RPMI8226 (cell line): ENCODE measurements at places on chromosomes 7 and 10.

- DNase-seq, result no peak
Observed at GRCh38 chr10:116733566-116733965, 8.8 kb downstream of the HSPA12A start.

DNA sequence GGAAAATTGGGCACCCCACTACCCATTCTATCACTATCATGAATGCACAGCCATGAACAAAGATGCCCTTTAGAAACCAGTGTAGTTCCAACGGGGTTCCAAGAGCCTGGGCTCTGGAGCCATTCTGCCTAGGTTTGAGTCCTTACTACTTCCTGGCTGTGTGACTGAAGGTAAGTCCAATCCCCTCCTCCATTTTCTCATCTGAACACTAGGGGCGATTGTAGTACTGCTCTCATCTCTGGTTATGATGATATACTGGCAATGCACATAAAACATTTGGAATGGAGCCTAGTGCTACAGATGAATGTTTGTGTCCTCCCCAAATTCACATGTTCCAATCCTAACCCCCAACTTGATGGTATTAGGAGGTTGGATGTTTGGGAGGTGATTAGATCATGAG is 28.1 kb upstream of the CDH23 start:
- DNase-seq, result peak; percentile 11

GRCh38 chr7:110142939-110143526 is 947.9 kb upstream of the LRRN3 start:
- no peak for DNase-seq

GRCh38 chr7:137147338-137147720 is 196.2 kb downstream of the PTN start:
- no peak for DNase-seq

- DNase-seq, result no peak
Observed at GRCh38 chr10:132776821-132777220, 9.1 kb downstream of the NKX6-2 start.

DNA sequence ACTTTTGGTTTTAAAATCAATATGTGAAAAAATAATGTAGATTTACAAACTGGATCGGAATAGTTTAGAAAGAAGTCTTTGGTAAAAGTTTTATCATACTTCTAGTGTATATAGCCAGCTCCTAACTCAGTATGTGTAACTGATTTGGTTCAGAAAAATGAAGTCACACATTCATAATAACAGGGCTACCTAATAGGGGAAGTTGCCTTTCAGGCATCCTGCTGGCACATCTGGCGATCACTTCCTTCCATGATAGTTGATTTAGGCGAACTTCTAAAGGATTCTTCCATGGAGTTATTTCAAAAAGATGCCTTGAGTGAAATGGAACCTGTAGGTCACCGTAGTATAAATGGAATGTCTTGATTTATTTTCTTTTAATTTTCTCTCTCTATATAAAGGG is 69.1 kb downstream of the SHH start:
- no peak for DNase-seq

GRCh38 chr7:42852531-42852930 is 59.3 kb downstream of the C7orf25 start:
- DNase-seq, result no peak

GRCh38 chr7:114405427-114405826 is 9.2 kb upstream of the FOXP2 start:
- no peak for DNase-seq

DNA sequence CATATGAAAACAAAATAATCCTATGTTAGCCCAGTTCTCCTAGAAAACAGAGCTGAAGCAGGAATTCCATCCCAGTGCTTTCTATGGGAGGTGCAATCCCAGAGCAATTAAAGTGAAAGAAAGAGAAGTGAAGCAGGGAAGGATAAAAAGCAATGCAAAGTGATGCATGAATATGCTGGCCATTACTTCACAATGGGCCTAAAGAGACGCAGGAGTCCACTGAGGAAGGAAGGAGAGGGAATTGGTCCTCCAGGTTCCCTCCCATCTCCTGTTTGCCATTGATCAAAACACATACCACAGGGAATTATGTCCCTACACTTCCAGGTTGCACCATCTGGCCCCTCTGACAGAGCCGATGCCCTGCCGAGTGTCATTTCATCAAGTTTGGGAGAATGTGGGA is 392.2 kb upstream of the NFE2L3 start:
- DNase-seq, result no peak

- no peak for DNase-seq
Observed at GRCh38 chr10:14382022-14382421, 51.3 kb upstream of the FRMD4A start.

GRCh38 chr7:138663725-138664710 is 37.1 kb downstream of the SVOPL start:
- DNase-seq, result no peak

- no peak for DNase-seq
Observed at GRCh38 chr10:27390681-27391080, 113.4 kb upstream of the RAB18 start.

GRCh38 chr7:77327067-77327931 is 88.8 kb downstream of the GSAP start:
- no peak for DNase-seq

- DNase-seq, result no peak
Observed at GRCh38 chr7:150586785-150587152, 19.6 kb downstream of the GIMAP4 start.

GRCh38 chr7:101426303-101427011 is 63.8 kb downstream of the COL26A1 start:
- no peak for DNase-seq

DNA sequence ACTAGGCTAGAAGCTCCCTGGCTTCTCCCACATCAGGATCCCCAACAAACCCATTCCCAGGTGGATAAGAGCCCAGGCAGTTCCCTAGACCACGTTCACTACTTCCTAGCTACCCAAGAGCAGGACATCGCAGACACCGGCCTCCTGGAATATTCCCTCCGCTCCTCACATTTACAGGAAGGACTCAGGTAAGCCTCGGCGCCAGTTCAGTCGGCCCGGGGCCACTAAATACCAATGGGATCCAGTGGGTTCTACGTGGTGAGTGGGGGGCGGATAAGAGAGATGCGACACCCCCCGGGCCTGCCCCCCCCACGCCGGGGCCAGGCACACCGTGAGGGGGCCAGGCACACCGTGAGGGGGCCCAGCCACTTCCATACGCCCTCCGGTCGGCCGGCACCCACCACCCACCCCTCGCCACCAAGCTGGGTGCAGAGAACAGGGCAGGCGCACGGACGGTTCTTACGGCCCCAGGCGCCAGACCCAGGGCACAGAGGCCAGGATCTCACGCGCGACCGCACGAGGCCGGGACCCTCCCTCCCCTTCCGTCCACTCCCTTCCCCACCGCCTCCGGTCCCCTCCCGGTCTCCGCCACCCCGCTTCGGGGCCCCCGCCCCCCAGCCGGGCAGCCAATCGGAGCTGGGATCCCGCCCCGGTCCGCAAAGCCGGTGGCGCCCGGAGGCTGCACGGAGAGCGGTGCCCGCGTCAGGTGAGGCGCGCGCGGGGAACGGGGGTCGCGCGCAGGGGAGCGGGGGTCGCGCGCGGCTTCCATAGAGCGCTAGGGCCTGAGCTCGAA is at the start of gene BLVRA:
Gene BLVRA (plus strand): TSS at position 652 of the 793 bp plus-strand sequence. CDS start 12,479 bp downstream, outside the sequence.
- DNase-seq, result peak; percentile 81

- no peak for DNase-seq
Observed at GRCh38 chr7:37815671-37816371, 32.6 kb upstream of the NME8 start.

- DNase-seq, result no peak
Observed at GRCh38 chr10:22795546-22795945, 81.2 kb upstream of the PIP4K2A start.

GRCh38 chr10:22436893-22437619 is 91.8 kb downstream of the SPAG6 start:
- DNase-seq, result peak; percentile 76

DNA sequence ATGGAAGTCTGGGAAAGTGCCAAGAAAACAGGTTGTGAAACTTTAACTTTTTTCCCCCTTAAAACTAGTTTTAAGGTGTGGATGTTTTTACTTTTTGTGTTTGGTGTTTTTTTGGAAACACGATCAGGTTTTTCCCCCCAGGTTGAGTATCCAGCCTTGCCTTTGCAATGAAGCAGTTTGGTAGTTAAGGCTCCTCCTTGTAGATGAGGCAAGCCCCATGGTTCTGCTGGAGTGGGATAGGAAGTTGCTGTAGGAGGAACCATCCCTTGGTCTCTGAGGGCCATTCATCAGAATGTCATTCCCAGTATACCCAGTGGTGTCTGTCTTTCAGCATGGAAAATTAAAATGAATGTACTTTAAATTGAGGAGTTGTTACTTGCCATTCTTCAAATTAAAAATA is 2.7 kb downstream of the CUL1 start:
- DNase-seq, result no peak

GRCh38 chr7:55545496-55545895 is 26.8 kb downstream of the VOPP1 start:
- DNase-seq, result no peak

GRCh38 chr7:156334636-156335035 is 305.9 kb upstream of the RNF32 start:
- DNase-seq, result no peak

DNA sequence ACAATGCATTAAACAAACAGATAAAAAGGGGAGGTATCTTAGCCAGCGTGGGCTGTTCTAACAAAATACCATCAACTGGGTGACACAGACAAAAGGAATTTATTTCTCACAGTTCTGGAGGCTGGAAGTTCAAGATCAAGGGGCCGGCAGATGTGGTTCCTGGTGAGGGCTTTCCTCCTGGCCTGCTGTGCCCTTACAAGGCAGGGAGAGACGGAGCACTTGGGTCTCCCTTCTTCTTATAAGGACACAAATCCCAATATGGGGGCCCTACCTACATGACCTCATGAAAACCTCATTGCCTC is 281.6 kb upstream of the KLF14 start:
- DNase-seq, result no peak

GRCh38 chr10:8056871-8057331 is 2.4 kb downstream of the GATA3 start:
- no peak for DNase-seq

- DNase-seq, result no peak
Observed at GRCh38 chr10:11594589-11595394, 16.7 kb downstream of the USP6NL start.

GRCh38 chr10:80739328-80739727 is 201.6 kb downstream of the SH2D4B start:
- DNase-seq, result no peak

DNA sequence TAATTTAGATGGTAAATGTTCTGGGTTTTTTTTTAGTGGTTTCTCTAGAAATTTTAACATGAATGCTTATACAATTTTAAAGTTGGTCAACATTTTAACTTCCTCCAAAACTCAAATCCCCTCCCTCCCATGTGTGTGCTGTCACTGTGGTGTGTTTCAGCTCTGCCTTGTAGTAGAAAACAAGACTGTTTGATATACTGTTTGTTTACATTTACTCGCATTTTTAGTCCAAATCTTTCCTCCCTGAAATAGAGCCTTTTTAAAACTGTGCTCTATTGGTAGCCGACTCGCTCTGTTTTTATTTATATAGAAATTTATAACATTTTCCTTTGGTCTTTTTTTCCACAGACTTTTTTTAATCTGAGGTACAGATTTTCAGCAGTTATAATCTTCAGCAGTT is 19.3 kb downstream of the PROSER2 start:
- no peak for DNase-seq

- no peak for DNase-seq
Observed at GRCh38 chr7:23062452-23062851, 43.1 kb upstream of the KLHL7 start.

GRCh38 chr10:72315611-72316385 is 38.9 kb downstream of the DNAJB12 start:
- peak; percentile 25 for DNase-seq

DNA sequence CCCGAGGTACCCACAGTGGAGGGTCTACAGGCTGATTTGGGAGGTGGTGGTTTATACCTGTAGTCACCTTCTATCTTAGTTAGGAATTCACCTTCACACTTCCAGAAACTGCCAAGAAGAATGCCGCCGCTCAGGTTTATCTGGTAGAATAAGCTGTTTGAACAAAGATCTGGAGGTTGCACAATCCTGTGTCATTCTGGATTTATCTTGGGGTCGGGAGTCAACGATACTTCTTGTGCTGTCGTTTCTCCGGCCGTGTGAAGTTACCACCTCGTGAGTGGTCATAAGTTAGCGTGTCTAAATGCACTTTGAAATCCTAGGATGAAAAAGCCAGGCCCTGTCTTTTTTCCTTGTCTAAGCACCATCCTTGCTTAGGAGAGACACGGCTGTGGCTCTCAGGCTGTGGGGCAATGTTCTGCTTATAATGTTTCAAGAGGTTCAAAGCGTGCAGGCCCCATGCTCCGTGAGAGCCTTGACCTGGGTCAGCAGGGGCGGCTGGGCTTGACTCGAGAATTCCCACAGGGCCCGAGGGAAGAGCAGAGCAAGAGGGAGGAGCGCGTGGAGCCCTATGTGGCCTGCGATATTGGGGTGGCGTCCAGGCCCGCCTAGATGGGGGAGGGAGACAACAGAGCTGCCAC is 35.5 kb downstream of the GRIFIN start:
- no peak for DNase-seq

- no peak for DNase-seq
Observed at GRCh38 chr7:156058248-156058647, 246.0 kb upstream of the SHH start.

GRCh38 chr7:116630932-116631671 is 40.9 kb upstream of the MET start:
- no peak for DNase-seq

DNA sequence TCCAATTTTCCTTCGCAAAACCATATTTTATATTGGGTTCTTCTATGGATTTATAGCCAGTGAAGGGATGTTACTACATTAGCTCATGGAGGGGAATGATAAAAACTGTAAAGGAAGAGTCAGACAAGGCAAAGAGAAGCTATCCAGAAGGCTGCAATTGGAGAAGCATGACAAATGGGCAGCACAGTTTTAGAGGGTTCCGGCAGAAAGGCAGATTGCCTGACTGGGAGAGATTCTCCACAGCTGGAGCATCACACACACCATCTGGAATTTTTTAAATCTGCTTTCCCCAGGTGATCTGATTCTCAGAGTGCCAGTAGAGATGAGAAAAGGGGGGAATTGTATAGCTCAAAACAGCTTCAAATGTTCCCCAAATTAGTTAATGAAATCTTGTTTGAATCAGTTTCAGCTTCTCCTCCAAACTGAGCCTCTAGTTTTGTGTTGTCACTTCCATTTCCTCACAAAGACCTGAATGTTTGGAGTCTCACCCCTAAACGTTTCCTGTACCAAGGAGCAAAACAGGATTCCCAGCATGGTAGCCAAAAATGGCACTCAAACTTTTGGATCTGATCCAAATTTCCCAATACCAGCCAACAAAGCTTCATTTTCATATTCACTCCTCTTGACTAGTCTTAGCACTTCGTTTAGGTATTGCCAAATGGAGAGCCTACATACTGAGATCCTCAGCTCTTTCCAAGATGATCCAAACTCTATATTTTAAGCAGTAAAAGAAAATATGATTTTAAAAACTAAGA is 177.5 kb downstream of the HPSE2 start:
- no peak for DNase-seq

- DNase-seq, result peak; percentile 25
Observed at GRCh38 chr7:95317546-95317945, 6.8 kb downstream of the PON1 start.

DNA sequence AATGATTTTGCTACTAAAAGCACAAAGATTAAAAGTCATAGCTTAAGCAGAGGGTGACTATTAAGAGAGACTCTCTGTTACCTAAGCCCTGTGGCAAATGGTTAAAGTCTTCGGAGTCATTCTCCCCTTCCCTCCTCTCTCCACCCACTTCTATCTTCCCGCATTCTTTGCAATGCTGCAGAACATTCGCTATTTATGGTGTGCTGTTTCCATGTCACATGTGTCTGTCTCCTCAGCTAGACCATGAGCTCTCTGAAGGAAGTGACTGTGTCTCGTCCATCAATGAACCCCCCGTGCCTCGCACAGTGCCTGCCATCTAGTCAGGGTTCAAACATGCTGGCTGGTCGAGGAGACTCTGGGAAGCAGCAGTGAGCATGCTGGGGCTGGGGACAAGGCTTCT is 272.4 kb downstream of the USP6NL start:
- DNase-seq, result no peak

- no peak for DNase-seq
Observed at GRCh38 chr7:90621125-90621746, 25.1 kb downstream of the CDK14 start.
